ENCODE measurements at places on chromosomes 2 and 18. TPM values are rescaled to one million over a fixed set of nuclear protein-coding genes. Genes with fewer than 3 reads are reported as not detected.

GRCh38 chr2:30382995-30383394, 64.1 kb upstream of the LCLAT1 start:
- peak; percentile 11 for DNase-seq

GRCh38 chr2:19829672-19830071, 72.1 kb downstream of the TTC32 start:
- DNase-seq, result no peak

GRCh38 chr18:74496508-74497323, 553 bp downstream of the CNDP2 start:
- peak; percentile 39 for DNase-seq

The LIPG gene
- total RNA-seq, result 10.0 TPM

The ANKRD23 gene
- total RNA-seq, result 8.0 TPM

The SCTR gene
- total RNA-seq, result 0.18 TPM

The FTCDNL1 gene
- total RNA-seq, result 4.1 TPM
